Posterior vena cava (tissue), 2 donors: ENCODE measurements at places on chromosomes 4 and X. TPM values are rescaled to one million over a fixed set of nuclear protein-coding genes. Genes with fewer than 3 reads are reported as not detected.
A peak's percentile ranks its signal among the peaks of the same experiment; 100 is the strongest.

GRCh38 chr4:6845027-6845426 is 62.5 kb downstream of the KIAA0232 start:
- DNase-seq, result no peak

- peak; percentile 71 for DNase-seq
Observed at GRCh38 chr4:2068566-2068965, 9.4 kb downstream of the NAT8L start.

TXK gene
- total RNA-seq, result 2.6 TPM

DRD5 gene
- not detected for total RNA-seq
